Stimulated activated CD8-positive, alpha-beta memory T cell treated with anti-CD3 and anti-CD28 coated beads, Interleukin-4, amount 100 ng/mL, for 24 hours (primary cell): ENCODE measurements at places on chromosomes 16 and 17.

GRCh38 chr16:3046641-3047386, 453 bp downstream of the MMP25 start:
- no peak for DNase-seq

DNA sequence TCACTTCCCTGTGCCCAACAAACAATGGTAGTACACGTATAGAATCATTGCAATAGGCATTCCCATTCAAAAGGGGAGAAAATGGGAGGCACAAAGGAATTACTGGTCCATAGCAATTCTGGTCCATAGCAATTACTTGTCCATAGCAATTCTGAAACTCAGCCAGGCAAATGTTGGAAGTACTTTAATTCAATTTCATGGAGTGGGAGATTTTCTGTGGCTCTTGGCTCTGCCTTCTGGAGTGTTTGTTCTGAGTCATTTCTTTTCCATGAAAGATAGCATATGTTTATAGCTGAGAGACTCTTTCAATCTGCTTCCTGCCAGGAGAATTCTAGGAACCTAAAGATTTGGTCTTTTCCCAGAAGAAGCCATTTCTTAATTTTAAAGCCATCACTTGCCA, 182.8 kb upstream of the ELAC2 start:
- no peak for DNase-seq

GRCh38 chr17:62867303-62867702, 59.2 kb upstream of the MARCHF10 start:
- DNase-seq: no peak

DNA sequence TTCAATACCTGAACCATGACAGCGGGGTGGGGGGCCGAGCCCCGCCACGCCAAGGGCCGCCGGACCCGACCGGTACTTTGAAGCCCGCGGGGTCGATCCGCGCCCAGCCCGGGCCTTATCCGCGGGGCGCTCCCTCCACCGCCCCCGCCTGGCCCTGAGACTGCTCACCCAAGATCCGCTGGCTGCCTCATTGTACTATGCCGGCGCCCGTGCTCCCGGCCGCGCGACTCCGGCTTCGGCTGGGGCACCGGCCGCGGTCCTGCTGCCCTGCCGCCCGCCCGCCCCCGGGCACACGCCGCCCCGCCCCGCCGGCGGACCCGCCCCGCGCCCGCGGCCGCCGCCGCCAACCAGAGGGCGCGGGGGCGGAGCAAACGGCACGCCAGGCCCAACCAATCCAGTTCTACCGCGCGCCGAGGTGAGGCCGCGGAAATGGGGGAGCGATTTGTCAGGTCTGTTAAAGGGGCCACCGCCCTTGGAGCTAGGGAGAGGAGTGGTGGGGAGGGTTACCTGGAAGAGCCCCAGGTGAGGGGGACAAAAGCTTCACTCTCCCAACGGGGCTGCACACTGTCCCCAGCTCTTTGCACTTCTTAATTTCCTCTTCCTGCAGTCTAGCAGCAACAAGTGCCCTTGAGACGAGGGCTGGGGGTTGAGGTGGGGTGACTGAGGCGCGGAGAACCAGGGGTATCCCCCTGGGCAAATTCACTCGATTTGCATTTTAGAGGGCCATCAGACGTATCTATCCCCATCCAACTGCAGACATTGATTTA, at the start of gene TEX2:
Gene TEX2, minus strand, starts transcription at position 261 of the 767 bp plus-strand sequence. CDS start 49,043 bp downstream, outside the sequence.
- peak; percentile 85 for DNase-seq

DNA sequence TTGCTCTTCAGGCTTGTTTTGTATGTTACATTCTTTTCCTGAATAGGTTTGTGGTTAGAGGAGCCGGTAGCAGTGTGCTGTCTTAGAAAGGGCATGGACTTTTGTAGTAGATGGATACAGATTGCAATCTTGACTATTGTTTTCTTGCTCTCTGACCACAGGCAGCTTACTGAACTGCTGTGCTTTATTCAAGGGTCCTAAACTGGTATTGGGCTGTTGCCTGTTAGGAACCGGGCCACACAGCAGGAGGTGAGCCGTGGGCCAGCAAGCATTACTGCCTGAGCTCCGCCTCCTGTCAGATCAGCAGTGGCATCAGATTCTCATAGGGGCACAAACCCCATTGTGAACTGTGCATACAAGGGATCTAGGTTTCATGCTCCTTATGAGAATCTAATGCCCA, 373.9 kb downstream of the CPPED1 start:
- no peak for DNase-seq

DNA sequence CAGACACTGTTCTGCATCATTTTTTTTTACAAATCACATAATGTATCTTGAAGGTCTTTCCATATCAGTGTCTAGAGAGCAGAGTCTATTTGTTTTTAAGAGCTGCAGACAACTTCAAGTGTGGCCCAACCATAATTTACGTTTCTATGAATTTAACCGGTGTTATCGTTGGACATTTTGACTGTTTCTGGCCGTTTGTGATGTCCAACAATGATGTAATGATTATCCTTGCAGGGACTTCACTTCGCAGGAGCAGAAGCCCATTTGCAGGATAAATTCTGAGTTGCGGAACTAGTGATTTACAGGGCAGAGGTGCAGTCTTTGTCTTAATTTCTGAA, 26.9 kb upstream of the HLF start:
- DNase-seq: no peak

DNA sequence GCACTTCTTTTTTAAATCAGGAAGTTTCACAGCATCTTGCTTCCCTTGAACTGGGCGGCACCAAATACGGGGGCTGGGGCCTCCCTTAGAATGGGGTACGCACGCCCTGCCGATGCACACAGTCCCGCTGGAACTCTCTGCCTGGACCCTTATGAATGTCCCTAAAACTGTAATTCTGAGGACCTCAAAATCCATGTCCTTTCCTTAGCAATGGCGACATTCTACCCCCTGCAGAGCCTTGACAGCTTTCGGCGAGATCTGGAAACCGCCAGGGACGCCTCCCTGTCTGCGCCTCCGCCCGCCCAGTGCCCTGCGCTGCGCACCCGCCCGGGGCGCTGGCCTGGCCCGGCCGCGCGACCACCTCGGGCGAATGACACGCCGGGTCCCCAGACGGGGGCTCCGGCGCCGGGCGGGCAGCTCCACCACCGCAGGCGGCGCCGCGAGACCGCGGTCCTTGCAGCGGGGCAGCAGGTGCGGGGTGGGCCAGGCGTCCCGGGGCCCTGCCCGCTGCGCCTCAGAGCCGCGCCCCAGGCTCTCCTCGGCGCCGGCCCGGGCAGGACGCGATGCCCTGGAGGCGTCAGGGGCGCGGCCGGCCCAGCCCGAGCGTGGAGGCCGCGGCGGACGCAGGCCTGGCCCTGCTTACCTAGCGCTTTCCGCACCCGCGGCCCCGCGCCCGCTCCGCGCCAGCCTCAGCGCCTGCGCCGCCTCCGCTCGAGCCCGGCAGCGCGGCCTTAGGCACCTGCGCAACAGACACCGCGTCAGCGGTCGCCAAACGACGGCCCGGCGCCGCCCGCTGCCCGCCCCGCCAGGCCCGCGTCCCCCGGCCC, 548 bp downstream of the HAGH start:
- peak; percentile 49 for DNase-seq

- DNase-seq: no peak
Measured at GRCh38 chr17:77571155-77571981, 387.1 kb upstream of the TNRC6C start.

DNA sequence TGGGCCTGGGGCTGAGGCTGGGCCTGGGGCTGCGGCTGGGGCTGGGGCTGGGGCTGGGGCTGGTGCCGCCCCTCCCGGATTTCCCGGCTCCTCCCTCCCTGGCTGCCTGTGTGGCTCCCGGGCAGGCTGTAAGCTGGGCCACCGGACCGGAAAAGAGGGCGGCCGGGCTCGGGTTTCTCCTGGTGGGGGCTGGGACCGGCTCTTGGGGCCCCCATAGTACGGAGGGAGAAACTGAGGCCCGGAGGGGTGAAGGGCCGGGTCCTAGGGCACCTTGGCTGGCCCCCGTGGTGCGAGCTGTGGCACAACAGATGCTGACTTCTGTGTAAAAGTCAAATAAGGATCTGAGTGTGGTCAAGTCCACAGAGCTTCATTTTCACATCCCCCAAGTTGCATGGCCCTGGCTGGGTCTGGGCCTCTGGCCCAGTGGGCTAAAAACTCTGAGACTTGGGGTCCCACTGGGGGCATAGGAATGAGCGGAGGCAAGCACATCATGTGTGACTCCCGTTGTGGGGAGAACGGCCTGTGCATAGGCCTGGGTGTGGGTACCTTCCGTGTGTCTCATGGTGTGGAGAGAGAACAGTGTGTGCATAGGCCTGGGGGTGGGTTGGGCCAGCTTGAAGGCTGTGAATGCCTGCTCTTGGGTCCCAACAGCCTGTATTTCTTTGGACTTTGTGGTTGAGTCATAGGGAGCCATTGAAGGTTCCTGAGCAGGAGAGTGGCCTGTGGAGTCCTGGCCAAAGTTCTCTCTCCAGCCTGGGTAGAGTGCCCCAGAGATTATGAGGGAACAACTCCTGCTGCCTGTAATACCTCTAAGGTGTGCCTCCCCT, 123.9 kb upstream of the CIBAR2 start:
- no peak for DNase-seq

- DNase-seq: no peak
Measured at GRCh38 chr16:68298907-68299561, 11.7 kb downstream of the SLC7A6OS start.

GRCh38 chr16:30131869-30132475, 9.0 kb upstream of the MAPK3 start:
- DNase-seq: no peak

- DNase-seq: no peak
Measured at GRCh38 chr17:15261258-15261801, 3.8 kb downstream of the PMP22 start.

DNA sequence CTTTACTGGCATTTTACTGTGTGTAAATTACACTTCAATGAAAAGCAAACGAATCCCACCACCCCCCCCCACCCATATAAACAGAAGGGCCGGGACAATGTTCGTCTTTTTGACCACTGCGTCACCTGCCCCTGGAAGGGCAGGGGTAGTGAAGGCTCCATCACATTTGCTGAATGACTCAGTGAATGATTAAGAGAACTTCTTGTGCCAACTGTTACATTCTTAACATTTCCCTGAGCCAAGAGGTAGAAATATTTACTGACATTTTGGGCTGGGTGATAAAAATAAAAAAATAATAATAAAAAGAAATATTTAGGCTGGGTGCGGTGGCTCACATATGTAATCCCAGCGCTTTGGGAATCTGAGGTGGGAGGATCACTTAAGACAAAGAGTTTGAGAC, 24.1 kb downstream of the C16orf96 start:
- DNase-seq: no peak

DNA sequence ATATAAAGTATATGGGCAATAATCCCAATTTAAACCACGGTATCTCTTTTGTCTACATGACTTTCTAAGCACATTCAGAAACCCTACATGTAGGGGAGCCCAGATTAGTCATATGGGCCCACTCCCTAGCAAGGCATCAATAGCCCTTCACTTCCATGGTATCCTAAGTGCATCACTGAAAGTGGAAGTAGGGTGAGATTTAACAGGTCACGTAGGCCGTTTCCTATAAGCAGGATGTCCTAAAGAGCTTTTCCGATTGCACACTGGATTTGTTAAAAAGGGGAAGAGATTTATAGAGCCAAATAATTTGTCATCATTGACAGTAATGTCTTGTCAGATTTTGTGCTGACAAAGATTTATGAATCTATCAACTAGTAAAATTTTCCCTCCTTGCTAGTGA, 39.0 kb downstream of the CA4 start:
- no peak for DNase-seq

DNA sequence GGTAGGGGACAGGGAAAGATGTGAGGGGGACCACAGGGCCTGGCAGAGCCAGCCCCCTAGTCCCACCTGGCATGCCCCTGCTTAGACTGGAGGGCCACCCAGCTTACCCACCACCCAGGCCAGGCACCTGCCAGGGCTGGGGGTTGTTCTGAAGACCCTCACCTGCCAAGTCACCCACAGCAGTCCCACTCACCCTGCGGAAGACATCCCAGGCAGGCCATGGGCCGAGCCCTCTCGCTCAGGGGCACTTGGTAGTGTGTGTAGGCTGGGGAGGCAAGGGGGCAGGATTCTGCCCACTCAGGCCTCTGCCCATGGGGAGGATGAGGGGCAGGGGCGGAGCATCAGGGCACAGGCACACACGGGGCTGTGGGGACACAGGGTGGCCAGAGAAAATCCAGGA, 4.0 kb downstream of the PLCD3 start:
- no peak for DNase-seq

- DNase-seq: no peak
Measured at GRCh38 chr17:416293-417206, 63.9 kb upstream of the RPH3AL start.

DNA sequence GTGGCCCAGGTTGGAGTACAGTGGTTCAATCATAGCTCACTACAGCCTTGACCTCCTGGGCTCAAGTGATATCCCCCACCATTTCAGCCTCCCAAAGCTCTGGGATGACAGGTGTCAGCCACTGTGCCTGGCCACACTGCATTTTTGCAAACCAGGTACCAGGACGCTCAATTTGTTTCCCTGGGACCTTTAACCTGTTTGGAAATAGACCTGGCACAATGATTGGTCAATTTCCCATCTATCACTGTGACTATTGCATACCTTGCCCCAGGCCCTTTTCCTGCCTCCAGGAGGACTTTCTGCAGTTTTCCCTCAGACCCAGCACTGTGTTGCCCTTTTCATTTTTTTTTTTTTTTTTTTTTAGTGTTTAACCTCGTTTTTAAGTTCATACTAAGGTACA, 11.1 kb upstream of the FUS start:
- DNase-seq: no peak

DNA sequence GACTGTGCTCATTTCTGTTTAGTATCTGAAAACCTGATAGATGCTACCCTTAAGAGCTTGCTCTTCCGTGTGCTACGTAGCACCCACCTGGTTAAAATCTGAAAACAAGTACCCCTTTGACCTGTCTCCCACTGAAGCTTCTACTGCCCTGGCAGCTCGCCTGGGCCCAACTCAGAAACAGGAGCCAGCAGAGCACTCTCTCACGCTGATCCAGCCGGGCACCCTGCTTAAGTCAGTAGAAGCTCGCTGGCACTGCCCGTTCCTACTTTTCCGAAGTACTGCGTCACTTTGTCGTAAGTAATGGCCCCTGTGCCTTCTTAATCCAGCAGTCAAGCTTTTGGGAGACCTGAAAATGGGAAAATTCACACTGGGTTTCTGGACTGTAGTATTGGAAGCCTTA, 18.9 kb downstream of the NTAN1 start:
- no peak for DNase-seq

DNA sequence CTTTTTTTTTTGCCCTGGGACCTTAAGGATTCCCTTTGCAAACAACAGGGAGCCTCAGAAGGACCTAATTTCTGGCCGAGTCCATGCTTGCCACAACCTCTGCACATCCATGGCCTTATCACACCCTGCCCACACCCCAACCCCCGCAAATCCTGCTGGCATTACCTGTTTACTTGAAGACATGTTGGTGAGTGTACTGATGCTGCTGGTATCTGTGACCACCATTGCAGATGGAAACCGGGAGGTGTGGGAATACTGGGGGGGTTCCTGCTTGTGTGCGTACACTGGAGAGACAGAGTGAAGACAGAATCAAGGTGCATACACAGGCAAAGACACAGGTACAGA, 46.0 kb downstream of the HNF1B start:
- DNase-seq: no peak

DNA sequence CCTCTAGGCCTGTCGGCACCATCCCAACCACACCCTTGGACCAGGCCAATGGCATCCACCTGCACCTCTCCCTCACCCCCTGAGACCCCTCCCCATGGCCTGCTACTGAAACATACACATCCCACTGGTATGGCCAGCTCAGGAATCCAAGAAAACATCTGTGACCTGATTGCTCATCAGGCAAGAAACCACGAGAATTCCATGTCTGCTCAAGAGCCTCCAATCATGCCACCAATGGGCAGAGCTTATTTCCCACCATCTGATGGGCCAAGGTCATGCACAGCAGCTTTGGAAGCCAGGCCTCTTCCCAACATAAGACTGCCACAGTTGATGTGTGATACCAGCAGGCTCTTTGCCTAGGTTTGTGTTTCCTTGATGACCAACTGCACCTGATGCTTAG, 190.1 kb downstream of the C16orf78 start:
- DNase-seq: no peak

- no peak for DNase-seq
Measured at GRCh38 chr17:14298221-14298946, 2.5 kb upstream of the HS3ST3B1 start.
